A549 treated with ZK216348 at 1 μM for 4 hours (cell line): ENCODE measurements at places on chromosomes 1 and 21. TPM values are rescaled to one million over a fixed set of nuclear protein-coding genes. Genes with fewer than 3 reads are reported as not detected.

The KRTAP10-7 gene
- total RNA-seq: not detected in 5 replicates

The PCBP3 gene
- 0.89 to 2.4 TPM (median 1.8 TPM) in 5 replicates for total RNA-seq

The FAAH gene
- total RNA-seq: 0.65 to 1.5 TPM (median 1.0 TPM) in 5 replicates

The NBPF6 gene
- 0.26 TPM in 1 of 5 replicates, not detected in the others for total RNA-seq

The FABP3 gene
- total RNA-seq: not detected in 5 replicates

The PLA2G2F gene
- total RNA-seq: not detected in 5 replicates

The RGL1 gene
- 0.58 to 0.87 TPM (median 0.82 TPM) in 5 replicates for total RNA-seq

The KRTAP21-2 gene
- total RNA-seq: not detected in 5 replicates

The CELA3A gene
- total RNA-seq: not detected in 5 replicates

The RNU1-4 gene
- total RNA-seq: not detected in 5 replicates

The OR10Z1 gene
- total RNA-seq: not detected in 5 replicates

The OPRD1 gene
- total RNA-seq: 0.02 to 0.08 TPM (median 0.03 TPM) in 5 replicates
